ENCODE measurements at places on chromosomes 3 and 15.
A peak's percentile ranks its signal among the peaks of the same experiment; 100 is the strongest.

GRCh38 chr3:47586746-47587145 lies 8.1 kb upstream of the CSPG5 start:
- DNase-seq: no peak

GRCh38 chr3:107927361-107928083 lies 163.3 kb downstream of the CD47 start:
- DNase-seq: peak; percentile 62

GRCh38 chr3:8385848-8386620 lies 115.6 kb upstream of the LMCD1 start:
- DNase-seq: no peak

DNA sequence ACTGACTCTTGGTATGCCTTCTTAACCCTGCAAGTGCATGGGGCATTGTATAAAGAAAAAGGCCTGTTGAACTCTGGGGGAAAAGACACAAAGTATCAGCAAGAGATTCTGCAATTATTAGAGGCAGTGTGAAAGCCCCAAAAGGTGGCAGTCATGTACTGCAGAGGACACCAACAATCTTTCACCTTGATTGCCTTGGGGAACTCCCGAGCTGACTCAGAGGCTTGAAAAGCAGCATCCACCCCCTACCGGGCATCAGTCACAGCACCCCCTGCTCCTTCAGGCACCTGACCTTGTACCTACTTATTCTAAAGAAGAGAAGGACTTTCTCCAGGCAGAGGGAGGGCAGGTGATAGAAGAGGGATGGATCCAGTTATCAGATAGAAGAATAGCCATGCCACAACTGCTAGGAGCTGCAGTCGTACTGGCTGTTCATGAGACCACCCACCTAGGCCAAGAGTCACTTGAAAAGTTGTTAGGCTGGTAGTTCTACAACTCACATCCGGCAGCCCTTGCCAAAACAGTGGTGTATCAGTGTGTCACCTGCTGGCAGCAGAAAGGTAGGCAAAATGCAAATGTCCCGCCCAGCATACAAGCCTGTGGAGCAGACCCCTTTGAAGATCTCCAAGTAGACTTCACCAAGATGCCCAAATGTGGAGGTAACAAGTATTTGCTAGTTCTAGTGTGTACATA lies 241.6 kb upstream of the CNTN6 start:
- DNase-seq: no peak

DNA sequence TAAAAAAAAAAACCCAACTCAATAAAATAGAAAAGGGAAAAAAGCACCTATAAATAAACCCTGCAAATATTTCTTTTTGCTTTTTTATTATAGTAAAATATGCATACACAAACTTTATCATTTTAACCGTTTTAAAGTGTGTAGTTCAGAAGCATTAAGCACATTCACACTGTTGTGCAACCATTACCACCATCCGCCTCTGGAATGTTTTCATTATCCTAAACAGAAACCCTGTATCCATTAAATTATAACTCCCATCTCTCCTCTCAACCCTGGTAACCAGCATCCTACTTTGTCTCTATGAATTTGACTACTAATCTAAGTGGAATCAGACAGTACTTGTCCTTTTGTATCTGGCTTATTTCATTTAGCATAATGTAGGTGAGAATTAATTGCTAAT lies 15.0 kb downstream of the CDCP1 start:
- no peak for DNase-seq
